Foreskin melanocyte (primary cell): ENCODE measurements at places on chromosomes 11 and 22.

DNA sequence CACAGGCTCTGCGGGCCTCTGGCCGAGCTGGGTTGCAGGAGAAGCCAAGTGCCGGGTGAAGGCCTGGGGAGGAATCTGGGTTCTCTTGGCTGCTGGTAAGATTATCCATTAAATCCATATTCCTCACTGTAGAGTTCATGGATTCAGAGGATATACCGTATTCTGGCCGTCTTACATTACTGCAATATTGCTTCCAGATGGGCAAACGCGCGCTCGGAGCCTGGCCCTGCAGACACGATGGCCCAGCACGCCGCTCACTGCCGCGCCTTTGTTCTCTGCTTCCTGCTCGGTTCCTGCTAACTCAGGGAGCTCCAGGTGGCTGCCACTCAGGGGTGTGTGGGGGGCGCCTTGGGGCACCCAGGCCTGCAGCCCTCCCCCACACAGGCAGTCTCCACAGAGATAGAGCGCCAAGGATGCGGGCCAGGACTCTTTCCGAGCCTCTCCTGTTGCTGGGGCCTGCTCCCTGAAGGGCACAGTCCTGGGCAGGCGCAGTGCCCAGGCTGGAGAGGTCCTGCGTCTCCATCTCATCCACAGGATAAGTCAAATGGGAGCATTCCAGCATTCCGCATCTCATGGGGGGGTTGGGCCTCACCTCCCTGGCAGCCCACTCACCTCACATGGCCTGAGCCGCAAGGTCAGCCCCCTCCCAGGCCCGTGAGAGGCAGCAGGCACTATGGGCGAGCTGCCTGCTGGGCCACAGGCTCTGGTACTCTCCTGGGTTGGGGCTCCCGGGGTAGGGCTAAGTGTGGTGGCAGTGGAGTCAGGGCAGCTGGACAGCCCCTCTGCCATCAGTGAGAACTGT lies 14.1 kb upstream of the KCNQ1OT1 start:
- DNase-seq: no peak

DNA sequence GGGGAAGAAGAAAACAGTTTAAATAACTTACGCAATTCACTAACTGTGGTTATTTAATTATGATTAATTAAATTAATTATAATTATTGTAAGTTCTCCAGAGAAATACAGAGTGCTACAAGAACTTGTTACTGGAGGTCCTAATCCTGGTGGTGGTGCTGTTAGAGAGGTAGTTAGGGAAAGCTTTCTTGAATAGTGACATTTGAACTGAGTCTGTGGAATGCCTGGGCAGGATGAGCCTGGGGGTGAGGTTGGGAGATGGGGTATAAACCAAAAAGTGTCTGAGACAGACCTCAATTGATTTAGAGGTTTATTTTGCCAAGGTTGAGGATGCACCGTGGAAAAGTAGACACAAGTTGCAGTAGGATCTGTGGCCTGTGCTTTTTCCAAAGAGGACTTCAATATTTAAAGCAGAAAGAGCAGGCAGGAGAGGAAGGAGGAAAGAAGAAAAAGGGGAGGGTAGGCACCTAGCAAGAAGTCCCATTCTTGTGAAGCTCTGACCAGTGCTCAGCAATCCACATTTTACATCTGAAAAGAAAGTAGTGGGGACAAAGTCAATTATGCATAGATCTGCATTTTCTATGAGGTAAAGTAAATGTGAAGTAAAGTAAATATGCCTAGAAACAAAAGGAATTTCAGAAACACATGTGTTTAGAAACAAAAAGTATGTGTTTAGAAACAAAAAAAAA lies 4.4 kb upstream of the ZNF202 start:
- DNase-seq: no peak

- no peak for DNase-seq
Measured at GRCh38 chr11:69170704-69171103, 15.0 kb downstream of the SMIM38 start.

GRCh38 chr22:39251762-39252460 lies 7.1 kb upstream of the PDGFB start:
- no peak for DNase-seq

DNA sequence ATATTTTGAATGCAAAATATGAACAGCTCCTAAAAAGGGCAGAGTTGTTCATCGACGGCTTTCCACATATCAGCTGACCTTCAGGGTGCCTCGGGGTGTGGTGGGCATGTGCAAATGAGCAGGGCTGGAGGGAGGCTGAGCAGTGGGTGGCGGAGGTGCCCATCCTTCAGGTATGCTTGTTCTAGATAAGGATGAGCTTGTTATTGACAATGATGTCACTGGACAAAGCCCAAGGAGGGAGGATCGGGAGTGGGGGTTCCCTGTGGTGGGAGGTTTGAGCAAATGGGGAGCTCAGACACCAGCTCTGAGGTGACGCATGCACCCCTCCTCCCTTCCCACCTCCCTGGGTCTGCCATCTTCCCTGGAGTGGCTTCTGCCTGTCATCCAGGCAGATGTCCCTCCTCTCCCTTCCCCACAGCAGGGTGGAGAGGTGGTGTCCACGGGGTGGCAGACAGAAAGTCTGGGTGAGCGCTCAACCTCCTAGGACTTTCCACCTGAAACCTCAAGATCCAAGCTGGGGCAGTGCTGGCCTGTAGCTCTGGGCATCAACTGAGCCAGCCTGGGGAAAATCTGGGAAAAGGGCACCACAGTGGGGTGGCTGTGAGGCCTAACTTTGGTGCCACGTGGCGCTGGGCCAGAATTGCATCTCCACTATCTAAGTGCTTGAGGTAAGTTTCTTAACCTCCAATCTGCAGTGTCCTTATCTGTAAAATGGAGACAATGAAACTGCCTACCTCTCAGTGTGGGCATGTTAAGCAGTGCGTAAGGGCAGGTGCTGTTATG lies 106.3 kb upstream of the THY1 start:
- no peak for DNase-seq

DNA sequence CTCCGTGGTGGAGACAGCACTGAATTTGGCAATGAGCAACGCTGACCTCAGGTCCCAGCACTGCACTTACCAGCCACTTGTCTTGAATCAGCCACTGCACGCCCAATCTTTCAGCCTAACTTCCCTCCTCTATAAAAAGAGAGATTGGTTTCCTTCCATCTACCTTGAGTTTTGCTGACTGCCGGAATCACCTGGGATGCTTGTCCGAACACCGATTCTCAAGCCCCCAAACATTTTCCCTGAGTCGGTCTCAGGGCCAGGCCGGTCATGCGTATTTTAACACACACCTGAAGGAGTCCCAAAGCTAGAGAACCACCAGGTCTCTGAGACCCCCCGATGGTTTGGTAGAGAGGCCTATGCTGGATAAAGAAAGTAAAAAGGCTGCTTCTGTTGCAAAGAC lies 131.5 kb downstream of the SPATA19 start:
- no peak for DNase-seq

DNA sequence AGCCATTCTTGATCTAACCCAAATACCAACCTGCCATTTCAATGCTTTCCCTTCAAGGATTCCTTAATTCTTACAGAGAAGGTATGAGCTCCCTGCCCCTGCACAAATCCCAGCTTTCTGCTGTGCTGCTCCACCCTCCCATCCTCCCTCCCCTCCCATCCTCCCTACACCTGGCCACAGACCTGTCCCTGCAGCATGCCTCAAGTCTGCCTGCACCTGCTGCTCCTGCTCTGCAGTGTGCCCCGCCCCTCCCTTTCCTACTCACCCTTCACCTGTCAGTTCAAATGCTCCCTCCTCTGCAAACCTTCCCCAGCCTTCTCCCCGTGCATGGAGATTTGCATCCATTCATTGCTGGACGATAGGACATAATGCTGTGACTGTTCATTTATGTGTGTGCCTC lies 139.9 kb upstream of the NARS2 start:
- DNase-seq: no peak

- no peak for DNase-seq
Measured at GRCh38 chr11:19673924-19674729, 38.5 kb upstream of the NAV2 start.

- no peak for DNase-seq
Measured at GRCh38 chr11:10439351-10439750, 15.7 kb upstream of the AMPD3 start.

DNA sequence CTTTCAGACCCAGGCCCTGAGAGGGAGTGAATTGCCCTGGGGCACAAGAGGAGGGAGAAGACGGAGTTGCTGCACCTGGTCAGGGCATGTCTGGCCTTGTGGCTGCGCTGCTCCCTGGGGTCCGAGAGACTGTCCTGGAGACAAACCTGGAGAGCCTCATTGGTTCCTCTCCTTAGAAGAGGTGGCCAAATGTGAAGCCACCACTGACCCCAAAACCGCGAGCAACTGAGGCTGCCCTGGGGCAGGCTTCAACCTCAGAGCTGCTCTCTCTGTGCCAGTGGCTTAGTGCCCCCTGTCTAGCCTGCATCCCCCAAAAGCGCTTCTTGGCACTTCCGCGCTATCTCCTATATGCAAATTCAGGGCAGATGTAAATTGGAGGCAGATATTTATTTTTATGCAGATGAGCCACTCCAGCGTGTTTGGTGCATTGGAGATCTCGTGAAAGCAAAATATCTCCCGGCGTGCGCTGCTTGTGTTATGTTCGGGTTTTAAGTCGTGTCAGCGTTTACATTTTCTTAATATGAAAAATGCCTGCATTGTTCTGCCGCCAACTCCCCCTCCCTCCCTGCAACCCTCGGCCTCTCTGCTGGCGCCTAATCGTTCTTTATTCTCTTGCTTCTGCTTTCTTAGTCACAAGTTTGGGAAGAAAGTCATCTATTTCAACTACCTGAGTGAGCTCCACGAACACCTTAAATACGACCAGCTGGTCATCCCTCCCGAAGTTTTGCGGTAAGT lies 69.5 kb downstream of the ARHGAP8 start:
- DNase-seq: peak; percentile 6

DNA sequence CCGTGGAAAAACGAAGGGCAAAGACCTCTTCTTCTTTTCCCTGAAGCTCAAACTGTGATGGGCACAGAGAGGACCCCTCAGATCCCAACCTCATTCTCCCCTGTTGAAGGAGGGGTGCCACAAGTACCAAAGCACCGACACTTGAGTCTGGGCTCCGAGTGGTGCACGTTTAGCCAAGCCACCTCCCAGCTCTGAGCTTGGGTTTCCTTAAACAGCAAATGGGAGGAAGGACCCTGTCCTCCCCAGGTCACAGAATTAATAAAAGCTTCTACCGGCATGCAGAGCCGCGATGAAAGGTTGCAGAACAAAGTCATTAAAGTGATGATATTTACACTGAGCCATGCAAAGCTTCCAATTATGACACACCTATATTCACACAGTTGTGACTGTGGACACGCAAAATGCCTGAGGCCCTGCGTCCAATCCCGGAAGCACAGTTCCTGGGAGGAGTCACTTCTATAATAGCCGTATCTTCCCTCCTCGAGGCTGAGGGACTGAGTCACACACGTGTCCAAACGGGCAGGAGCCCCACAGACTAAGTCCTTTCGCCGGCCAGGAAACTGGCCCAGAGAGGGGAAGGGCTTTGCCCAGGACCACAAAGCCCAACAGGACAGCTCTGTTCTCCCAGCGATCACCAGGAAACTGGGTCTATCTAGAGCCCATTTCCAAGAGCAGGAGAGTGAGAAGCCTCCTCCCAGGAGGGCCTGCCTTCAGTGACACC lies 922 bp upstream of the CSNK1E start:
- peak; percentile 90 for DNase-seq

DNA sequence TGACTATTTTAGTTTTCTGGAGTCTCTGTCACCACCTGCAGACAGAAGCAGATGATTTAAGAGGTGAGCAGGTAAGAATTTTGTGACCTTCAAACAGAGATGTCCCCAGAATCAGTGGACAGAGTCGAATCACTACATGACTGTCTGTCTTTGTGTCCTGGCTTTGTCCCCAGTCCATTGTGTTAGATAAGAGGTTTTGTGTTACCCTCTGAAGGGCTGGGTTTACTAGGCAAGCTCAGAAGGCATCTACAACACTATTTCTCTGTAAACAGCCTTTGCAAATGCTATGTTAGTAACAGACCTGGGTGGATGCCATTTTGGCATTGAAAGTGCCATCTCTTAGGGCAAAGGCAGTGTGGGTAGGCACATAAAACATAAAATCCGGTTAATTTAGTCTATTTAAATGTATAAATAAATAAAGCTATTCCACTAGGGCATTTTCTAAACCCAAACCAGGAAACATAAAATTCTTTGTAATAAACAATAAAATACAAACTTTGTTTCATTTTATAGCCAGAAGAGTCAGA lies 40.3 kb upstream of the CADM1 start:
- DNase-seq: no peak

GRCh38 chr11:116415095-116415494 lies 357.7 kb downstream of the BUD13 start:
- DNase-seq: no peak

DNA sequence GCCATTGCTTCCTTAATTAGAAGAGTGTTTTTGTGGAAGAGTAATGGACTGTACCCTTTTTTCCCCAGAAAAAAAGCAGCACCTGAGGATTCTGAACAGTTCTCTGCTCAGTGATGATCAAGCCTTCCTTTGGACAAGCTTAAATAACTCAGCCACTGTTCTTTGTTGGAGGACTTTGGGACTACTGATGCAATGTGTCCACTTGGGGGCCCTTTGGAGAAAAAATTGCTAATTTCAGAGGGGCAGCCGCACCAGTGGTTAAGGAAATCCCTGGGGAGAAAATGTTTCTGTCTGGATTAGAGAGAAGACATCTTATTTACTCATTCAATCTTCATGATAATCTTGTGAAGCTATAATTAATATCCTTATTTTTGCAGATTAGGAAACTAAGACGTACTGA lies 5.3 kb upstream of the KMT2A start:
- no peak for DNase-seq

DNA sequence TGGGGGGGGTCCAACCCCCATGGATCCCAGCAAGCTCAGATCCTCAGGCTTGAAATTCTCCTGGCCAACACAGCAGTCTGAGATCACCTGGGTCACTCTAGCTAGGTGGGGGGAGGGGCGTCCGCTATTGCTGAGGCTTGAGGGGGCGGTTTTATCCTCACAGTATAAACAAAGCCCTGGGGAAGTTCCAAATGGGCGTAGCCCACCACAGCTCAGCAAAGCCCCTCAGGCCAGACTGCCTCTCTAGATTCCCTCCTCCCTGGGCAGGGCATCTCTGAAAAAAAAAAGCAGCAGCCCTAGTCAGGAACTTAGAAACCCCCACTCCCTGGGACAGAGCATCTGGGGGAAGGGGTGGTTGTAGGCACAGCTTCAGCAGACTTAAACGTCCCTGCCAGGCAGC lies 16.7 kb downstream of the TRPC6 start:
- DNase-seq: no peak

GRCh38 chr11:131902421-131902820 lies 532.0 kb downstream of the NTM start:
- DNase-seq: no peak

DNA sequence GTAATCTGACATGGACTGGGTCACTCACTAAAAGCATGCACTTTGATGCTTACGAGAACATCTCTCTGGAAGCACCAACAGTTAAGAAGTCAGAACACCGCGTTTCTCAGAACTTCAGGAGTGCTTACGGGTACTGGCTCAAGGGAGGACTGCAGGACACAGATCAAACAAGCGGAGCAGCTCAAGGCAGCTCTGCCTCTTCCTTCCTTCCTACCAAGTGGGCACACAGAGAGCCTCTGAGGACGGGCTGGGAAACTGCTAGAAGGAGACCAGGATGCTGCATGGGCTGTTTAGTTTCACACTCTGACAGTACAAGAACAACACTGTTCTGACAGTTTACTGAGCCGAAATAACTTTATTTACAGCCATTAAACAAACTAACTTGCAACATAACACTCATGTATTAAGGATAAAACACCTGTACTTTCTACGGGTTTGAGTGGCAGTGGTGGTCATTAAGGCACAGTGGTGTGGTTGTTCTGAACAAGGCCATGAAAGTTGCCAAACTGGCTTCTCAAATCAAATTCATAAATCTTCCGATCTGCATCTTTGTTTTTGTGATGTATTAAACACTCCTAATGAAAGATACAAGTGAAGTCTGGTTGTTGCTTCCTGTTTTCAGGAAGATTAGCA lies 37.5 kb downstream of the ARFGAP3 start:
- no peak for DNase-seq

GRCh38 chr11:6320411-6321155 lies at the start of gene CAVIN3:
Gene CAVIN3 (minus strand): TSS chr11:6320501. CDS start chr11:6320476, 25 bp downstream.
- peak; percentile 95 for DNase-seq
